ENCODE measurements at places on chromosomes 7 and 10. TPM values are rescaled to one million over a fixed set of nuclear protein-coding genes. Genes with fewer than 3 reads are reported as not detected.
A peak's percentile ranks its signal among the peaks of the same experiment; 100 is the strongest.

Gene KNDC1
- total RNA-seq: 1.9 TPM

Gene EPHA1
- total RNA-seq: not detected

Gene GPRIN2
- not detected for total RNA-seq

Gene CCNY
- total RNA-seq: 45.7 TPM

DNA sequence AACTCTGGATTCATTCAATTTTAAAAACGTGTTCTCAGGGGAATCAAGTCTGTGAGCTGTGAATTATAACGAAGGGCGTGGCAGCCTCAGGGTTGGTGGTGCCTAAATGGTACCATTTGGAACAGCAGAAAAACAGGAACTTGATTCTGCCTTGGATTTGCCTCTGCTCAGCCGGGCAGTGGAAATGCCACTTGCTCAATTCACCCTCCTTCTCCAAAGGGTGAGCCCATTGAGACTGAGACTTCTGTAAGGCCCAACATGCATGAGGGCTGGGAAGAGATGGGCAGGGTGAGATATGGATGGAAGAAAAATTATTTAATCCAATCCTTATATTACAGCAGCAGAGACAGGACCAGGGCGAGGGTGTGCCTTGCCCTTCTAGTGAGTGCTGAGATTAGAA, 107.1 kb upstream of the HABP2 start:
- no peaks in the 10 kb centered on the region for H3K27me3 ChIP-seq
- no peak overlapping the region for H3K27ac ChIP-seq
- no peak for DNase-seq

GRCh38 chr10:89887830-89888229, 186.4 kb downstream of the KIF20B start:
- peak overlapping the region; percentile 11 for H3K27ac ChIP-seq
- no peak overlapping the region for H3K4me3 ChIP-seq
- no peak for DNase-seq
- no peaks in the 10 kb centered on the region for H3K4me1 ChIP-seq

DNA sequence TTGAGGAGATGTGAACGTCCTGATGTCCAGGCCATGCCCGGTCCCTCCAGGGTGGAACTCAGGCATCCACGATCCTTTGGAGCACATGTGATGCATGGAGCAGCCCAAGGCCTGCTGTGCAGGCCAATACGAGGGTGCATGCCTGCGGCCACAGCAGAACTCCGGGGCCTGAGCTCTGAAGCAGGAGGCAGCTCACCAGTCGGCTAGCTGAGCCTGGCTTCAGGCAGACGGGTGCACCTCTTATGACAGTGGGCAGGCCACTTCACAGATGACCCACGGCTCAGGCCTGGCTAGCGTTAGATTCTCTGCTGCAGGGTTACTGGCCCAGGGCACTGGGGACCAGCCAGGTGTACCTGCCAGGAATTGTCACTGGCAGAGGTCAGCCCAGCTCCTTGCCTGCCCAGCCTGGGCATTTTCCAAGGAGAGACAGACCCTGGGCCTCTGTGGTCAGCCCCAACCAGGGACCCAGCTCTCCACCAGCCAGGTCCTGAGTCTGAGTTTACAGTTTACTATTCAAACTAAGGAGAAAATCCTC, 29.6 kb upstream of the INPP5A start:
- peaks cover 44% of the 10 kb centered on the region for H3K4me1 ChIP-seq
- H3K4me3 ChIP-seq: no peak overlapping the region
- no peaks in the 10 kb centered on the region for H3K27me3 ChIP-seq
- H3K36me3 ChIP-seq: no peaks in the 10 kb centered on the region
- H3K27ac ChIP-seq: peak overlapping the region; percentile 76

DNA sequence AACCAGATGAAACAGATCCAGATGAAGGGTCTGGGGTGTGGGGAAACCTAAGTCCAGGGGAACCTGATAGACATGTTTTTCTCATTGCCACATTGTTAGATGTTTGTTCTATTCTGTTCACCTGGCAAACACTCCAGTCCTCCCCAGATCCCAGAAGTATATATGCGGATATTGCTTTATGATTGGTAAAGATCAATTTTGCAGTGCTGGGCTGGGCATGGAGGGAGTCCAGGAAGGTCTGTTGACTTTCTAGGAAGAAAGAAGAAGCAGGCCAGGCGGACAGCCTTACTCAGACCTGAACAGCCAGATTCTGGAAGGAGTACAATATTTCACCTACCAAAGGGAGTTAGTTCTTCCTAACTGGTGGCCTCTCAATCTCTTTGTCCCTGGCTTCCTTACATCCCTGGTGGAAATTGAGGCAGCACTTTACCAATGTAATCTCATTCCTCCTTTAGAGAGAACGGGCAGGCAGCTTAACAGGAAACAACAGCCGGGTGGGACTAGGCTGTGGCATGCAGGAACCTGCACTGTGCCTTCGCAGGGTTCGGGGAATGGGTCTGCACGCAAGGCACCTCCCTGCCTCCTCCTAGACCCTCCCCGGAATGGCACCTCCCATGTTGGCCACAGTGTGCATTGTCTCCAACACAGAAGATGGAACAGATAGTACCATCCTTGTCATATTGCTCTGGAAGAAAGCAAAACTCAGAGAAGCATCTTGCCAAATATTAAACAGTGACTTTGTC, 930 bp downstream of the GIMAP6 start:
- DNase-seq: no peak
- H3K36me3 ChIP-seq: no peaks in the 10 kb centered on the region
- no peaks in the 10 kb centered on the region for H3K27me3 ChIP-seq
- peak overlapping the region; percentile 54 for H3K27ac ChIP-seq

DNA sequence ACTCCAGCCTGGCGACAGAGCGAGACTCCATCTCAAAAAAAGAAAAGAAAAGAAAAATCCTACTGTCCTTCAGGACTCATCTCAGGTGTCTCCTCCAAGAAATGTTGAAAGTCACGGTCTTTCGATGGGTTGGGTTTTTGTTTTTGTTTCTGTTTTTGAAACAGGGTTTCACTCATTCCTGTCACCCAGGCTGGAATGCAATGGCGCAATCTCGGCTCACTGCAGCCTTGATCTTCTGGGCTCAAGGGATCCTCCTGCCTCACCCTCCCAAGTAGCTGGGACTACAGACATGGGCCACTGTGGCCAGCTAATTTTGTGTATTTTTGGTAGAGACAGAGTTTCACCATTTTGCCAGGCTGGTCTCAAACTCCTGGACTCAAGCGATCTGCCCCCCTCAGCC, 3.1 kb upstream of the SORBS1 start:
- H3K4me1 ChIP-seq: peaks cover 47% of the 10 kb centered on the region
- no peak for DNase-seq
- no peaks in the 10 kb centered on the region for H3K36me3 ChIP-seq
- H3K4me3 ChIP-seq: no peak overlapping the region
- H3K27ac ChIP-seq: peak overlapping the region; percentile 96
- no peaks in the 10 kb centered on the region for H3K27me3 ChIP-seq

- no peak overlapping the region for H3K4me3 ChIP-seq
- DNase-seq: no peak
- H3K27me3 ChIP-seq: no peaks in the 10 kb centered on the region
- H3K27ac ChIP-seq: no peak overlapping the region
Observed at GRCh38 chr7:3917436-3917835, 616.4 kb downstream of the SDK1 start.

GRCh38 chr10:97765201-97765600, 6.6 kb downstream of the SFRP5 start:
- H3K27ac ChIP-seq: peak overlapping the region; percentile 31
- peaks cover 14% of the 10 kb centered on the region for H3K36me3 ChIP-seq
- H3K27me3 ChIP-seq: peaks cover 15% of the 10 kb centered on the region
- H3K4me3 ChIP-seq: no peak overlapping the region
- H3K4me1 ChIP-seq: no peaks in the 10 kb centered on the region

- H3K4me3 ChIP-seq: no peak overlapping the region
- no peak overlapping the region for H3K27ac ChIP-seq
- H3K36me3 ChIP-seq: no peaks in the 10 kb centered on the region
Observed at GRCh38 chr10:32125023-32125422, 68.8 kb upstream of the KIF5B start.

DNA sequence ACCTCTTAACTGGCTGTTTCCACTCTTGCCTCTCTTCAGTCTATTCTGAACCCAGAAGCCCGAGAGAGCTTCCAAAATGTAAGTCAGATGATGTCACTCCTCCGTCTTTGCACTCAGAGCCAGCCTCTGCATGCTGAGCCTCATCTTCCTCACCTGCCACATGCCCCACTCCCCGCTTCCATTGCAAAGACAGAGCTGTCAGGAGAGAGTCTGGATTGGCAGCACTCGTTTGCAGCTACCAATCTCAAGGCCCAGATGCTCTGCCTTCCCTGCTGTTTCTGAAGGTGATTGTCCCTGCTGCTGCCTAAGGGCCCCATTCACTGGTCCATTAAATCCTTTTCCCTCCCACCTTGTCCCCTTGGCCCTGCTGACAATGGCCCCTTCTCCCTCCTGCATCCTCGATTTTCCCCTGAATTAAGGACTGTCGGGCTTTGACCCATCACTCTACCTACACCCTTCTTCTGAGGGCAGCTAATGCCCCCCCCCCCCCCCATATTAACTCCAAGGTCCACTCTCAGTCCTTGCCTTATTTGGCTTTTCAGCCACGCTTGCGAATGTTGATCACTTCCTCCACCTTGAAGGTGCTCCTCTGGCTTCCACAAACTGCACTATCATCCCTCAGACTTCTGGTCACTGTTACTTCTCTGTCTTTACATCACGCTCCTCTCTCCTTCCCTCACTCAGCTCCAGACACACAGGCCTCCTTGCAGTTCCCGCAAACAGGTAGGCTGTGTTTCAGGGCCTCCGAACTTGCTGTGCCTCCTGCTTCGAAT, 98.5 kb downstream of the CHN2 start:
- H3K4me1 ChIP-seq: no peaks in the 10 kb centered on the region
- no peaks in the 10 kb centered on the region for H3K36me3 ChIP-seq
- no peak for DNase-seq

DNA sequence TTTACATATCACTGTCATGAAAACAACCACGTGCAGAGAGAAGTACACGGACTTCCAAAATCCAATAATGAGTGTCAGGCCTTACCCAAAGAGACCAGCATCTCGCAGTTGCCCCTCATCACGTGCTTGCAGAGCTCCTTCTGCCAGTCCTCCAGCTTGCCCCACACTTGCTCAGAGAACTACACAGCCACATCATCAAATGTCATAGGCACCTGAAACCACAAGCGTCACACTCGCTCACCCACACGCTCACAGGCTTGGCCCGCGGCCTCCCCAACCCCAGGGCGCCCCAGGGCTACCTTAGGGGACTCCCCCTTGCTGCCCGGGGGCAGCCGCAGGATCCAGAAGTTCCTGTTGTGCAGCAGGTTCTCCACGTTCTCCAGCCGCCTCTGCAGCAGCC, 123.4 kb upstream of the ZNF746 start:
- DNase-seq: no peak
- H3K27ac ChIP-seq: no peak overlapping the region
- H3K36me3 ChIP-seq: peaks cover 54% of the 10 kb centered on the region
- H3K4me1 ChIP-seq: peaks cover 30% of the 10 kb centered on the region

DNA sequence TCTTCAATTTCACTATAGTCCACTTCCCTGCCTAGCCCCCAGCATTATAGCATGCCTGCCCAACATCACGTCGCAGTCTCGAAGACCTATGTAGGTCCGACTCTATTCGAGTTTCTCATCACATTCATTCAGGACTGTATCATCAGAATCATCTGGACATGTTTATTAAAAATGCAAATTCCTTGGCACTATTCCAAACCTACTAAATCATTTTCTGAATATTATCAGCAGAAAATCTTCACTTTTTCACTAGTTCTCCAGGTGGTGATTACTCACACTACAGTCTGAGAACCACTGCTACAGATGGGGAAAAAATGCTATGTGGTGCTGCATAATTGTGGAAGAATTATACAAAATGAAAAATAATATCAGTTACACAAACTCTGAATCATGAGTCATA, 29.3 kb upstream of the ETV1 start:
- H3K36me3 ChIP-seq: no peaks in the 10 kb centered on the region
- no peak overlapping the region for H3K27ac ChIP-seq
- no peak for DNase-seq
- H3K27me3 ChIP-seq: no peaks in the 10 kb centered on the region

- no peaks in the 10 kb centered on the region for H3K36me3 ChIP-seq
- H3K4me1 ChIP-seq: no peaks in the 10 kb centered on the region
Observed at GRCh38 chr10:92678206-92678605, 11.5 kb upstream of the HHEX start.

- H3K27me3 ChIP-seq: no peaks in the 10 kb centered on the region
- H3K36me3 ChIP-seq: no peaks in the 10 kb centered on the region
- DNase-seq: no peak
- H3K4me1 ChIP-seq: no peaks in the 10 kb centered on the region
Observed at GRCh38 chr10:121813211-121813815, 114.5 kb downstream of the ATE1 start.

DNA sequence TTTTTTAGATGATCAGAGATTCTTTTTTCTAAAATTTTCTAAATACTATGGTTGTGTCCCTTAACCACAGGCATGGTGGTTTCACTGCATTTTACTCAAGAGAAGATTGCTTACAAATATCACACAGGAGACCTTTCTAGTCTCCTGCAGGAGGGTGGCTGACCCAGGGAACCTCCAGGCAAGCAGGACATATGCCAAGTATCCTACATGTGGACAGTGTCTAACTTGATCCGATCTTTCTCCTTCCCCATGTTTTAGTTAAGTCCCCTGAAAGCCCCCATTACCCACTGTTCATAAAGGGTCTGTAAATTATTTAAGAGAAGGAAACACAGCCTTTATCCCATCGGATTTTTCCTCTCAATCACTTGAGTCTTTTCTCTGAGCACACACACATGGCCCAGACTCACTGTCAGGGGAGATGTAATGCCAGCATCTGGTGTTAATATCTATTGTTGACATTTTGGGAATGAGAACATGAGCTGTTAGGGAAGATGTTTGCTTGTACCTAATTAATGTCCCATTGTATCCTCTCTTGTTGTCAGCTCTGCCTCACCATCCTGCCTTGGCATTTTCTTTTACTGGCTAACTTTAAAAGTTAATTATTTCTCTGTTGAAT, 755.2 kb downstream of the AUTS2 start:
- no peaks in the 10 kb centered on the region for H3K36me3 ChIP-seq
- peaks cover 46% of the 10 kb centered on the region for H3K4me1 ChIP-seq
- no peak overlapping the region for H3K27ac ChIP-seq
- H3K4me3 ChIP-seq: no peak overlapping the region
- DNase-seq: no peak
- no peaks in the 10 kb centered on the region for H3K27me3 ChIP-seq

- no peak for DNase-seq
- H3K4me1 ChIP-seq: no peaks in the 10 kb centered on the region
- no peaks in the 10 kb centered on the region for H3K36me3 ChIP-seq
- no peaks in the 10 kb centered on the region for H3K27me3 ChIP-seq
Observed at GRCh38 chr10:74083304-74083703, 67.3 kb downstream of the AP3M1 start.
